NCI-H1694 (cell line): ENCODE measurements at places on chromosomes 2 and 18.

- DNase-seq = peak; percentile 89
Measured at GRCh38 chr2:19362755-19363473, 4.5 kb upstream of the OSR1 start.

DNA sequence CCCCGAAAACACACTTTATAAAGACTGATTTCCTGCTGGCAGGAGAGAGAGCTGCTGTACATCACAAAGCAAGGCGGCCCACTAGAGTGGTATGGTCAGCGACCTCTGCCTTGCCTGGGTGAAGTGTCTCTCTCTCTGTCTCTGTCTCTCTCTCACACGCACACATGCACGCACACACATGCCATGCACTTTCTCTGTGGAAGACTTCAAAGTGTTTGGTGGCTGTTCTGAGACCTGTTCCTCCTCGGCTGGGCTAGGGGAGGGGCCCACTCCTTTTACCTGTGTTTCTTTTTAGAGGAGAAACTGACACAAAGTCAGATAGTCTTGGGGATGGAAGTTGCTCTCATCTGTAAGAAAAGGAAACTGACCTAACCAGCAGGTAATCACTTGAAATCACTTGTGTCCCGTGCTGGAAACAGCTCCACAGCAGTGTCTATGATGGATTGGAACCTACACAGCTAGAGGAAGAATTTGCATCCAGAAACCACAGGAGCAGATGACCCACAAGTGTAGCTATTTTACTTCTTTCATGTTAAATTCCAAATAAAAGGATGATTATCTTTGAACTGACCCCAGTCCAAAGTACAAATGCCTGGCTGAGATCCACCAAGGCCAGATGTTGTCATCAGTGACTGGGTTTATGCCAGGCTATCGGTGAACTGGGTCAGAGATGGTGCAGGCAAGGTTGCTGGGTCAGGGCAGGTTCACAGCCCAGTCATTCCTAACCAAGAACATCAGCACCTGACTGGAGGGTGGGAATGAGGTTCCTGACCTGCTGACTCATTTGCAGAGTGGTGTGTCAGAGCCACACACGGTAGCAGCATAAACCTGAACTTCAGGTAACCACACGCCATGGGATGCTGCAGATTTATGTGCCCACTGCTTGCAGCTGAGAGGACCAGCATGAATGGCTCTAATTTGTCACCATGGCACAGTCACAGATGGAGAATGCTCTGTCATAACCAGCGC lies 63.0 kb downstream of the NPAS2 start:
- DNase-seq = no peak

GRCh38 chr2:198273660-198274059 lies 469.3 kb downstream of the PLCL1 start:
- DNase-seq = no peak

DNA sequence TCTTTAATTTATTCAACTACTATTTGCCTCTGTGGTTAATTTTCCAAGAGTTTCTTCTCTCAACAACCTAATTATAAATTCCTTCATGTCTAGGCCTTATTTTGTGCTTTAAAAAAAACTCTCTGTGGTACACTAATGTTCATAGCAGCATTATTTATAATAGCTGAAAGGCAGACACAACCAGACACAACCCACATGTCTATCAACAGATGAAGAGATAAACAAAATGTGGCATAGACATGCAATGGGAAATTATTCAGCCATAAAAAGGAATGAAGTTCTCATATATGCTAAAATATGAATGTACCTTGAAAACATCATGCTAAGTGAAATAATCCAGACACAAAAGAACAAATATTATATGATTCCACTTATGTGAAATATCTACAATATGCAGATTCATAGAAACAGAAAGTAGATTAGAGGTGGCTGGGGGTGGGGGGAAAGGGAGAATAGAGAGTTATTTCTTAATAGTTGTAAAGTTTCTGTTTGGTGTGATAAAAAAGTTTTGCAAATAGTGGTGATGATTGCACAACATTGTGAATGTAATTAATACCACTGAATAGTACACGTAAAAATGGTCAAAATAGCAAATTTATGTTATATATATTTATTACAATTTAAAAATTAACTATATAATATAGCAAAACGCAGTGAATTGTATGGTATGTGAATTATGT lies 28.1 kb upstream of the RASGRP3 start:
- no peak for DNase-seq

- no peak for DNase-seq
Measured at GRCh38 chr2:11912980-11913379, 166.5 kb downstream of the LPIN1 start.

GRCh38 chr2:238263204-238264071 lies 23.6 kb upstream of the HES6 start:
- peak; percentile 66 for DNase-seq

- no peak for DNase-seq
Measured at GRCh38 chr2:217714287-217714751, 288.5 kb downstream of the TNS1 start.

- DNase-seq = no peak
Measured at GRCh38 chr2:191760655-191761262, 82.8 kb downstream of the NABP1 start.

DNA sequence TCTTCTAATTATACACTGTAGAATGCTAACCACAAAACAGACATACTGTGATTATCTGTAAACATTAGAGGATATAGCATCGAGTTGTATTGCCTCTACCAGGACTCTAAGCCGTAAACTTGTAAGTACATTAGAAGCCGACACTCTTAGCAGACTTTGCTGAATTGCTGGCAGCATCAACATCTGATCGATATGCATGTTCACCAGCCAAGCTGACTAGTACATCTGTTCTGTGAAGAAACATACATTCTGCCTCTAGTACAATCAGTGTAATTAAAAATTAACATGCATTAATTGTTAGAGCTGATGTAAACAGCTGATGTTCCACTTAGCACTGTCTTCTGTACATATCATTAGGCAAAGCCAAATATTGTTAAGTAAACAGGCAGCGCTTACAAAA lies 502.2 kb downstream of the NR4A2 start:
- no peak for DNase-seq

DNA sequence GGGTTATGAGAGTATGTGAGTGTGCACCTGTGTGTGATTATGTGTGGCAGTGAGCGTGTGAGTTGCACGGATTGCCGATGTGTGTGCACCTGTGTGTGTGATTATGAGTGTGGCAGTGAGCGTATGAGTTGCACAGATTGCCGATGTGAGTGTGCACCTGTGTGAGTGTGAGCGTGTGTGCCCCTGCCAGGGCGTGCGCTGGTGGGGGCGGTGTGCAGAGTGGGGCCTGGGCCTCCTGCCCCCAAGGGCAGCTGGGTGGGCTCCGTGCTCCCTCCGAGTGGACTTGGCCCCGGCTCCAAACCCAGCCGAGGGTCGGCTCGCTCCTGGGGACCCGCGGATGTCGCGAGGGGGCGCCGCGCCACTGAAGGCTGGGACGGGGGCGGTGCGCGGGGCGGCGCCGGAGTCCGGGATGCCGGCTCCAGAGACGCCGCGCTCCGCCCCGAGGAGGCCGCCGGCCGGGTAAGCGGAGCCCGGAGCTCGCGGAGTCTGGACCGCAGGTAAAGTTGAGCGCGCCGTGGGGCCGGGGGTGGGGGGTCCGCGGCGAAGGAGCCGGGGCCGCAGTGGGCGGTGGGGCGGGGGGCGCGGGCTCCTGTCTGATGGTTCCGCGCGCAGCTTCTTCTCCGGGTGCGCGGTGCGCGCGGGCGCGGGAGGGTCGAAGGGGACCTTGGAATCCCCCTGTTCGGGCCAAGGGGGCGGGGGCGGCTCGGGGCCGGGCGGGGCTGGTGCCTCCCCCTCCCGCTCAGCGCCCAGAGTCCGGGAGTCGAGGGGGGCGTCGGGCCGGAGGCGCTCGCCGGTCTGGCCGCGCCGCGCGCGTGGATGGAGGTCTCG lies at the start of gene KCNG2:
KCNG2 (plus strand) TSS at position 421 of the 828 bp plus-strand sequence. CDS start 65,730 bp downstream, outside the sequence.
- no peak for DNase-seq

DNA sequence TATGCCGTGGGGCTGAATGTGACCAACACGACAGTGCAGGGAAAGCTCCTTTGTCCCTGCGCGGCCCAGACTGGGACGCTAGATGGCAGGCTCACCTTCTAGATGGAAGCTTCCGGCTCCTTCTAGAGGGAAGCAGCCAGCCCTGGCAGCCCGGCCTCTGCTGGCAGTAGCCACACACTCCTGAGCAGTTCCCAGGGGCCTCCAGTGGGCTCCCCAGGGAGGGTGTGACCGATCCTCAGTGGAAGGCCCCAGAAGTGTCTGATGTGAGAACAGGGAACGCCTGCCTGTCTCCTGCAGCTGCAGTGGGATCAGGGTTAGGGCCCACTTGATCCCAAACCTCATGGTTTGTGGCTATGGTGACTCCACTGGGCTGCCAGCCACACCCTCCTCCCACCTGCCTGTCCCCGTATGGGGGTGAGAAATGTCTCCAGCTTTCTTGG lies 48.5 kb upstream of the LRPPRC start:
- DNase-seq = peak; percentile 82

- no peak for DNase-seq
Measured at GRCh38 chr18:39843546-39843945, 2111.5 kb upstream of the PIK3C3 start.

DNA sequence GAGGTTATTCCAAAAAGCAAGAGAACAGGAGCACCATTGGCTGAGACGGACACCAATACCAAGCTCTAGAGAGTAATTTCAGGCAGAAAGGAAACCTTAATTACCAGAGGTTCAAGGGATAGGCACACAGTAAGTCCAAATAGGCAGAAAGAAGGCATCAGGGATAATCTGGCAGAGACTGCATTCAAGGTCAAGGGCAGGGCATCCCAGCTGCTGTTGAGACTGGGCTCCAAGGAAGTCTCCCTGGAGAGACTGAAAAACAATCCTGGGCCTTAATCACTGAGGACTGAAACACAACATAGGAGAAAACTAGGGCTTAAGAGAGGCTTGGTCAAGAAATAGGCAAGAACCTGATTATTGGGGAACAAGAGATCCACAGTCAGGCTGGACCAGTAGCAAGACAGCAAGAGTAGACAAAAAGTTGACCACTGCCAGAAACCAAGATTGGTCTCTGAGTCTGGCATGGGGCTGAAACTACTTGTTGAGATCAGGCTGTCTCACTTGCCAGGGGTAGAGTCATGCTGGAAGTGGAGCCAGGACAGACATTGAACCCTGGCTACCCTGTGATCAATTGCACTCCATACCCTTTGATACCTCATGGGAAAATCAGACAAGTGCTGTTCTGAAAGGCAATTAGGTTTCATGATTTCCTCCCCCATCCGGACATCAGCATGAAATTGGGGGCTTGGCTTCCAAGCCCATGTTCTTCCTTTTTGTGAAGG lies 193.2 kb upstream of the TNP1 start:
- DNase-seq = no peak

GRCh38 chr18:1559563-1559962 lies 654.9 kb downstream of the ADCYAP1 start:
- DNase-seq = no peak

DNA sequence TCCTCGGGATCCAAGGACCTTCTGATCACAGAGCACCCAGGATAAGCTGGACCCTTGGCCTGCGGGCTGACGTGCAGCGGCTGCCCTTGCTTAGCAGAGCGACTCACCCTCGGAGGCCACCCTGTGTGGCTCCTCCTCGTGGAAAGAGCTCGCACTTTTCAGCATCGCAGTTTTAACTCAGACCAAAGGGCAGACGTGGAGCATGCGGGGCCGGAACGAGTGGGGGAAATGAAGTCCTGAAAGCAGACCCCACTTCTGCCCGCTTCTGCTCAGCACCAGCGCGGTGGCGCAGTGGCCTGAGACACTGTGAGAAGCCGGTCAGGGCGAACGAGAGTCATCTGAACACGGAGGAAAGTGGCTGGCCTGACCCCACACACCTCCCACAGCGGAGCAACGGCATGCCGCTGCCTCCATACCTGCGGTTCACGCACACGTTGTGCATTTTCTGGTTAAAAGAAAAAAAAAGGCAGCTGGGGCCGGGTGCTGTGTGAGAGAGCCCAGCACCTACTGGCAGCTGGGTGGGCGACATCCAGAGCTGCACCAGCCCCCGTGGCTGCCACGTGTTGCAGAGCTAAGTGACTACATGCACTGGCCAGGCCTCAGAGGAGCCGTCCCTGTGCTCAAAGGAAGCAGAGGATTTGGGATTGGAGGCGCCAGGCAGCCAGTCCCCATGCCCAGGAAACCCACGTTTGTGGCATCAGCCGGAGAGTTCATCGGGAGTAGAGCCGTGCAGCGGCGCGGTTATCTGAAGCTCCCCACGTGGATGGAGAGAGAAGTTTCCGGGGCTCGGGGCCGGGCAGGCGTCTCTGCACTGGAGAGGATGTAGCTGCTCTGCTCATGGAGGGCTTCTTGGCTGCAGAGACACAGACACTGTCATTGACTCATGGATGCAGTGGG lies 89.7 kb downstream of the USP40 start:
- DNase-seq = no peak

DNA sequence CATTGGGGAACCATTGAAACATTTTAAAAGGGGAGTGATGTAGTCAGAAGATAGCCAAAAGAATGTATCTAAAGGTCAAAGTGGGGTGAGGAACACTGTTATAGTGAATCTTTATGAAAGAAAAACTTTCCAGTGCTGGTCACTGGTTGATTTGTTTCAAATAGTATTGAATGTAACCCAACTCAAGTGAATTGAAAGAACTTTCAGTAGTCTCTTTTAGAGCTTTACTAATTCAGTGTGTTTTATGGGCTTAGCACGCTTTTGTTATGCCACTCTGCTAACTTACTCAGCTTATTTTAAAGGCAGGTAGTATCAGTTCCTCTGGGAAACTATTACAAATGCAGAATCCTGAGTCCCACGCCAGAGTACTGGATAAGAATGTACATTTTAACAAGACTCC lies 57.3 kb downstream of the GTF2A1L start:
- DNase-seq = no peak

GRCh38 chr2:70103531-70104061 lies 16.3 kb downstream of the PCBP1 start:
- no peak for DNase-seq

GRCh38 chr2:64653109-64654062 lies at the start of gene SERTAD2:
SERTAD2 (minus strand) TSS chr2:64653913; CDS start chr2:64636871, 17,042 bp downstream.
- DNase-seq = peak; percentile 29

DNA sequence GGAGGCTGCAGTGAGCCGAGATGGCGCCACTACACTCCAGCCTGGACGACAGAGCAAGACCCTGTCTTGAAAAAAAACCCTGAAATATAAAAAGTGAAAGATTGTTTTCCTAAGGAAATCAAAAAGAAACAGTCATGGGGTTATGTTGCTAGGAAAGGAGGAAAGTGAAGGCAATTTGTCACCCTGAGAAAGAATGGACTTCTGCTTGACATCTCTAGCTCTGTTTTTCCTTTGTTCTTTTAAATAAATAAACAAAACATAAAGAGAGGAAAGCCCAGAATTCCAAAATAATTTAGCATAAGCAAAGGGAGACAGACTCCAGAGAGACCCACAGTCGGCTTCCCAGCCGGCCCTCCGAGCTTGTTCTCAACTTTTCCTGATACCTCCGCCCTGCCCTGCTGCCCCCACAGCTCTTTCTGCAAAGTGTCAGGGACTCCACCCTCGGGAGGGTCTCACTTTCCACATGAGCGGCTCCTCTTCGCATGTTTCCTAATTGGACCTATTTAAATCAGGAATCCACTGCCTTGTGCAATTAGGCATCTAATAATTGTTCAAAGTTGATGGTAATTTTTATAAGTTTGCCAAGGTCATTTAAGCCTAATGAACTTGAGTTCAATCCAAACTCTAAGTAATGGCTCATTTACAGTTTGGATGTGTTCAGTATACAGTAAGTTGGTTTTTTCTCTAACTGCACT lies 49.8 kb upstream of the COPS8 start:
- DNase-seq = no peak
